ENCODE measurements at places on chromosomes 12 and 14. TPM values are rescaled to one million over a fixed set of nuclear protein-coding genes. Genes with fewer than 3 reads are reported as not detected.
A peak's percentile ranks its signal among the peaks of the same experiment; 100 is the strongest.

Gene PTCSC3
- not detected for polyA plus RNA-seq

Gene PTPRO
- 2.8 TPM for polyA plus RNA-seq

GRCh38 chr14:65079768-65080167 lies 22.5 kb downstream of the MAX start:
- DNase-seq: no peak

GRCh38 chr12:97151481-97151880 lies 244.4 kb downstream of the NEDD1 start:
- DNase-seq: peak; percentile 15

DNA sequence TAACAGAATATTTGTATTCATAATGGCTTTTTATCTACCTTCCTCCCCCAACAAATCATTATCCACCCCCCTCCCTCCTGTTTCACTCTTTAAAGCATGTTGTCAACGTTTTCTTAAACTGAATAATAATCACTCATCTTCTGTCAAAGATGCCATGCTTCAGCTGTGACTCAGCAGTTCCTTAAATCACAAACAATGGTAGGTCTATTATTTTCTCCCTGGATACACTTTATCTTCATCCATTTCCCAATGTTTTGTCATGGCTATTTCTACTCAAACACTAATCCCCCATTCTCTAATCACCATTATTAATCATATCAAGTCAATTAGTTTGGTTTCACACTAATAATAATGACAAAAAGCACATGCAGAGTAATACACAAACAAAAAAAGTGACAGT lies 6.5 kb downstream of the CLEC12B start:
- no peak for DNase-seq

DNA sequence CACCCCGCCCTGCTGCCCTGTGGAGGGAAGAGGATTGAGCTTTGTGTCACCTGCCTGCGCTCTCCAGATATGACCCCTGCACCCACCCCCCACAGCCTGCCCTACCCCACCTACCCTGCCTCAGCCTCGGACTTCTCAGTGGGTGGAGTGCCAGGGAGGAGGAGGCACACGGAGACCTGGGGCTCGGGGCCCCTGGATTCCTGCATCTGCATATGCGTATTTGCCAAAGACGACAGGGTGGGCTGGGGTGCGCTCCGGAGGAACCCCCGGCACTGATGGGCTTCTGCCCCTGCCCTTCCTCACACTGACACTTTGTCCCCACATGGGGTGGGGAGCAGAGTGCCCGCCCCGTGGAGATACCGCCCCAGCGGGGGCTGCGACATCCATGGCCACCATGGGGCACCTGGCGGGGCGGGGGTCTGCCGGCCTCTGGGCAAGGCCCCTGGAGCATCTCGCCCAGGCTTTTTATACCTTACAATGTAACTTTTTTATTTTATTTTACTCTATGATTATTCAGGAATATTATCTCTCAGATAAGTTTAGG lies 206.0 kb downstream of the TSPAN9 start:
- DNase-seq: no peak
